ENCODE measurements at places on chromosomes 4 and X.
A peak's percentile ranks its signal among the peaks of the same experiment; 100 is the strongest.

DNA sequence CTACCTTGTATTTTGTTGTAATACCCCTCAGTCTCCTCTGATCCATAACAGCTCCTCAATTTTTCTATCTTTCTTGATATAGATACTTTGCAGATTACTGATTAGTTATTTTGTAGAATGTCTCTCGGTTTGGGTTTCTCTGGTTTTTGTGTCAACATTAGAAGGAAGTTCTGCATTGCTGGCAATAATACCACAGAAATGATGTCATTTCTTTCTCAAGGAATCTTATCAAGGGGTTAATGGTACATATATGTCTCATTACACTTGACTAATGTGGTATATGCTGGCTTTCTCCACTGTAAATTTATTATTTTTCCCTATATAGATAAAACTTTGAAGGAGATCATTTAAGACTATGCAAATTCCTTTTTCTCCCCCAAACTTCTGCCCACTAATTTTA is 183.6 kb upstream of the DKK2 start:
- DNase-seq = peak; percentile 63

DNA sequence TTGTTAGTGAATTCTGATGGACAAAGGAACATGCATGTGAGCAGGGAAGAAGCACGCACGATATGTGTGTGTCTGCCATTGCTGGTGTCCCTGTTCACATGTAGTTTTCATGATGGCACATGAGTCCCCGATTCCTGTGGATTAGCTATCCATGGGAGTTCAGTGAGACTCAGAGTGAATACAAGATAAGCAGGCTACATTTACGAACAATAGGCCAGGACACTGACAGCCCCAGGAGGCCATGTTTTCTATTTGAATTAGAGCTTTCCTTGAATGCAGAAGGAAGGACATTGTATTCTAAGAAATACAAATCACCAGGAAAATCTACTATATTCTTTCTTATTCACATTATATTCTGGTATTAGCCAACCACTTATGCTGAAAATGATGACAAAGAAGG is 171.4 kb downstream of the PPP1R2C start:
- no peak for DNase-seq

- DNase-seq = peak; percentile 26
Observed at GRCh38 chr4:109169170-109169569, 133.3 kb downstream of the COL25A1 start.

DNA sequence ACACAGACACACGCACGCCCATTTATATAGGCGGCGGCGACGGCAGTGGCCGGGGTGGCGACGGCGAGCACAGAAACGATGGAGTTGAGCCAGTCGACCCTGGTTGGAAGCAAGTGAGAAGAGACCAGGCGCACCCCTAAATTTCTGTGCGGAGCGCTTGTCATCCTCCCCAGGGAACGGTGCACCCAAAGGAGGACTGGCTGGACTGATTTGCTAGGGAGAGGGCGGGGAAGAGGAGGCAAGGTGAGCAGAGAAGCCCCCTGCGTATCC is 302 bp downstream of the NHS start:
- DNase-seq = no peak

- peak; percentile 69 for DNase-seq
Observed at GRCh38 chr4:7761720-7762119, 177.9 kb downstream of the AFAP1 start.

- DNase-seq = no peak
Observed at GRCh38 chr4:147737623-147738022, 5.7 kb downstream of the ARHGAP10 start.

DNA sequence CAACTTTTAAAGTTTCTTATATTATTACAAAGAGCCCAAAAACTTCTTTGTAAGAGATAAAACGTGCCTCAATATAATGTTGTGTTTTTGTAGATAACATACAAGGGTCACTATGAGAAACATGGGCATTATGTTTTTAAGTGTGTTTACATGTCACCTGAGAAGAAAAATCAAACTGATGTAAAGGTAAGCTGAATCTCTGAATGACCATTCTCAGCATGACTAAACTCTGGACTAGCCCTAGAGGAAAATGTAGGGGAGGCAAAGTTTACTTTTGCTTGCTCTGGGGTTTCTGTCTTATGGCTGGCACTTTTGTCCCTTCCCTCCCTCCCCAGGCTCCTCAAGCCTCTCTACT is 6.8 kb downstream of the MEPE start:
- no peak for DNase-seq

DNA sequence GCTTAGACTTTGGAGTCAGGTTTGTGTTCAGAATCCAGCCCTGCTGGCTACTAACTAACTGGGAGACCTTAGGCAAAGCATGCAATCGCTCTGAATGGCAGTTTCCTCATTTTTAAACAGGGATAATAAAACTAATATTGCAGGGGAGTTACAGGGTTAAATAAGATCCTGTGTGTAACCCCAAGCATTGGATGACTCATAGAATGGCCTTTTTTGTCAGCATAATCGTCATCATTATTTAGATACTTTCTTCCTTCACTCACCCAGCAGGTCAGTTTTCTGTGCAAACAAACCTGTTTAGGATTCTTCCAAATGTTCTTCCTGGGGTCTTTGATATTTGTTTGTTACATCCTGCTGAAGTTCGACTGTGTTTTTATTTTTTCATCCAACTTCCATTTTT is 208.2 kb downstream of the EVC2 start:
- DNase-seq = peak; percentile 30

DNA sequence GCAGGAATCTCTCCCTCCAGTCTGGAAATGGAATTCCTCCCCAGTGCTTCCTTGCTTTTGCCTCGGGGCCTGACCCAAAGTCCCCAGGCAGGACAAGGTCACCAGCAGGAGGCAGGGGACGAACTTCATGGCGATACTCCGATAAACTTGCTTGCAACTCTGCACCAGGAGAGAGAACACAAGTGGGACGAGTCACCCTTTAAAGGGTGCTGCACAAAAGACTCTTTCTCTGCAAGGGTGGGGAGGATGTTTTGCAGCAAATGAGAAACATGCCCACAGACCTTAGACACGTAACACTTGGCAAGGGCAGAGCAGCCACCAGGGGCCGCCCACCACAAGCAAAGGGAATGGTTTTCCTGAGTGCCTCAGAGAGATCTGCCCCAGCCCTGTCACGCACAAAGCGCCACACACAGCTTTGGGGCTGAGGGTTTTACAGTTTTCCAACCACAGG is at the start of gene FGFBP2:
TSS of gene FGFBP2 (minus strand) at position 175 of the 451 bp plus-strand sequence. CDS start at position 129, 46 bp downstream.
- peak; percentile 26 for DNase-seq

GRCh38 chr4:17310269-17310652 is 201.6 kb downstream of the QDPR start:
- DNase-seq = no peak

DNA sequence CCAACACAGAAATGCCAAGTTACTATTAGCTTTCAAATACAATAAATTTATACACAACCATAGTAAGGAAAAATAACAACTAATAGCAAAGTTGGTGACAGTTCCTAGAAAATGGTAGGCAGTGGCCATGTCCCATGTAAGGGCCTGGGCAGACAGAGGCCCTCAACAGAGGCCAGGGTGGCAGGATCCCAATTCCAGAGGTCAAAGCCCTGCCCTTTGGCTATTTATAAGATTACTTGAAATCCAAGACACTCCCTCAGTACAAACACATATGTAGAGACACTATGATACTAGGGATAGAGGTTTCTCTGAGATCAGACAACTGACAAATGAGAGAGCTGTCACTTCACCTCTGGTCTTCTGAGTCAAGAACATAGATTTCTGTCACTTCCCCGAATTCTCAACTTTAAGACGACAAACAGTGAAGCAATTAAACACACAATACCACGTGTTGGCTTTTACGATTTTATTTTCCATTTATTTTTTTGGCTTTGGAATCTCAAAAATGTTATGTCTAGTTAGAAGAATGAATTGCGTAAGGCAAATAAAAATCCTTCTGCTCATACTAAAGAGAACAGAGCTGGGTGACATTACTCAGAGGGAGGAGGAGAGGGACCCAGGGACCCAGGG is 16.3 kb upstream of the MAOB start:
- DNase-seq = no peak

DNA sequence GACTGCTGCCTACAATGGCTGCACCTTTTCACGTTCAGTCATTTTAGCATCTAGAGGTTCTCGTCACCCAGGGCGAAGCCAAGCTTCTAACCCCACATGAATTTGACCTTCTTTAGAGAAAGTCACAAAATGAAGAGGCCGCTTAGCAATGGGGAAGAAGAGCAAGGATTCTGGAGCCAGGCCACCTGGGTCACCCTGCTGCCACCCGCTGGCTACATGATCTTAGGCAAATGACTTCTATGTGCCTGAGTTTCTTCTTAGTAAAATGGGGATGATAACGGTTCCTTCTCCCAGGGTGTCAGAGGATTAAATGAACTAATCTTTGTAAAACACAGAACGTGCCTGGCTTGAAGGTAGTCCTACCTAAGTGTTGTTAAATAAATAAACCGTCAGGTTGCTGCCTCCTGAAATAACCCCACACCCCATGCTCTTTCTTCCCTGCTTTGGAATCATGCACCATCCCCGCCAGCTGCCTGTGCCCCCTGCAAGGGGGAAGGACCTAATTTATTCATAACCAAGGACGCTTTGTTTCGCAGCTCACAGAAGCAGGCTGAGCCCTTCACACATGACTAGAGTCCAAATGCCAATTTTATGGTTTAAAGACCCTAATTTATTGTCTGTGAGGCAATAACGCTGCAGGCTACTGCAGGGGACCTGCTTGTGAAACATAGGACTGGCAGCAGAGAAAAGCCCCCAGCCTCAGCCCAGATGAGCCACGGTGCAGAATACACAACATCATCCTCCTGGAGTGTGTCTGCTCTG is 28.6 kb upstream of the NSG1 start:
- DNase-seq = no peak

DNA sequence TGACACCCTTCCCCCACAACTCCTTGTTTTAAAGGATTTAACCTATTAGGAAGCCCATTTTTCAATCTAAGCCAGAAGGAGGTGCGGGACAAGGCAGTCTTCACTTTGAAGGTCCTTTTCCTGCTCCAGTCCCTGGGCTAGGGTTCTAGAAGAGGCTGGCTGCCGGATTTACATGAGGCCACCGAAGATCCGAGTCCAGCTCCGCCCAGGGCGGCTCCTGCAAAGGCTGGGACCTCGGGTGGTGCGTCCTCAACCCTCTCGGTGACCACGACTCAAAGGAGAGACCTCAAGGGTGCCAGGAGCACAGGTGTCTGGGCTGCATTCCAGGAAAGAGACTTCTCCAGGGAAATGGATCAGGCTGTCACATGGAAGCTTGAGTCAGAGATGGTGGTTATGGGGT is 471.6 kb downstream of the PCDH19 start:
- no peak for DNase-seq

GRCh38 chrX:8914681-8915080 is 113.5 kb upstream of the FAM9A start:
- no peak for DNase-seq

- DNase-seq = no peak
Observed at GRCh38 chr4:40394236-40394635, 59.1 kb downstream of the CHRNA9 start.

Data from fibroblast of lung (primary cell).